ENCODE measurements at places on chromosomes 11 and 22.

- DNase-seq: no peak
These were observed 99.3 kb downstream of the RASSF10 start for GRCh38 chr11:13108416-13108815.

GRCh38 chr11:109148669-109149068, 273.3 kb upstream of the C11orf87 start:
- no peak for DNase-seq

DNA sequence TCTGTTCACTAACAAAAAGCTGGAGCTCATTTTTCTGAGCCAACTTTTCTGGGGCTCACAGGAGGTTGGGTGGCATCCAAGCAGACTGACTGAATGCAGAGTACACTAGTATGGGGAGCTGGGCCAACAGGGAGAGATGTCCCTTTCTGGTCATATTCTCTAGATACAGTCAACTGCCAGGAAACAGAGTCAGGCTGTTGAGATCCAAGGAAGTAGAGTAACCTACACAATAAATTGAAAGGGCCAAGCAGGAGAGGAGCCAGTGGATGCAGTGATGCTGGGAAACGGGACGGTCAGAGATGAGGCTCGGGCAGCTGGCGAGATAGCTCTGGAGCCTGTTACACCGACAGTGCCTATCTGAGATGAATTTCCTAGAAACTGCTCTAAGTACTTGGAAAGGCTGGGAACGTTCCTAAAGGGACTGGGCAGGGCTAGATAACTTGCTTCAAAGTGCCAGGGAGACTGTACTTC, 71.1 kb downstream of the LARGE2 start:
- DNase-seq: no peak

- DNase-seq: no peak
These were observed 13.2 kb upstream of the SHANK2 start for GRCh38 chr11:71265559-71266092.

DNA sequence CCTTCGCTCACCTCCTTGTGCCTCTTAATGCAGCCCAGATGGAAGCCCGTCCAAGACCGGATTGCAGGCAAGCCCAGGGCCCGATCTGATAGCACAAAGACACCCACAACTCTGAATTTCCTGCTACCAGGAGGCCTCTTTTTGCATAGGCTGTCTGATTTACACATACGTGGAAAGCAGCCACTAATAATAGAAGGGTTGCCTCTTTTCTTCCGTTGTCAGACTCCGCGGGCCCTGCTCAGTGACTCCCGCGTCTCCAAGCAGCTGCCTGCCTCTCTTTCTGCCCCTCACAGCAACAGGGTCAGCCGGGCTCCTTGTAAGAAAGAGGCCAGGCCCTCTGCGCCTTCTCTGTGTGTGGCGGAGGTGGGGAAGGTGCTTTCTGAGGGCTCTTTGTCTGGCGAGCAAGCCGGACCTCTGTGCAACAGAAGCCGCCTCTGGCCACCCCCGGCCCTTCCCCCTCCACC, 26.7 kb downstream of the FLI1 start:
- peak; percentile 29 for DNase-seq

- no peak for DNase-seq
These were observed 6.2 kb downstream of the TANGO2 start for GRCh38 chr22:20026996-20027601.

DNA sequence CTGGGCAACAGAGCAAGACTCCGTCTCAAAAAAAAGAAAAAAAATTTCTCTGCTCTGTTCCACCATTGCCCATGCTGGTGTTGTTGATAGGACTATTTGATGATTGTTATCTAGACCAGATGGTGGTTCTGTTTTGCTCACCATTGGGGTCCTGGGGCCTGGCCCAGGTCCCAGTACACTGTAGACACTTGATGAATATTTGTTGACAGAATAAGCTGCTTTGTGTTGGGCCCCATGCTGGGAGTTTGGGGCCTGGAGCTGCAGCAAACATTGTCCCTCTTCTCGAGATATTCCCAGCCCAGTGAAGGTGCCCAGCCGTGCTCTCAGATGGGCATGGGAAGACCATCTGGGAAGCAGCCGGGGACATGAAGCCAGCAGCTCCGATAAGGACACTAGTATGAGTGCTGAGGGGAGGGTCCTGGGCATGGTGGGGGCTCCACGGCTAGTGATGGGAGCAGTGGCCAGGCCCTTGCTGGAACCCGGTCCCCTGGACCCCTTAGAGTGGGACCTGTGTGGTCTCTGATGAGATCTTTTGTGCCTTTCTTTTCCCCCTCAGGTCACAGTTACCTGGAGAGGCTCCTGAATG, 13.6 kb downstream of the INCENP start:
- DNase-seq: no peak

DNA sequence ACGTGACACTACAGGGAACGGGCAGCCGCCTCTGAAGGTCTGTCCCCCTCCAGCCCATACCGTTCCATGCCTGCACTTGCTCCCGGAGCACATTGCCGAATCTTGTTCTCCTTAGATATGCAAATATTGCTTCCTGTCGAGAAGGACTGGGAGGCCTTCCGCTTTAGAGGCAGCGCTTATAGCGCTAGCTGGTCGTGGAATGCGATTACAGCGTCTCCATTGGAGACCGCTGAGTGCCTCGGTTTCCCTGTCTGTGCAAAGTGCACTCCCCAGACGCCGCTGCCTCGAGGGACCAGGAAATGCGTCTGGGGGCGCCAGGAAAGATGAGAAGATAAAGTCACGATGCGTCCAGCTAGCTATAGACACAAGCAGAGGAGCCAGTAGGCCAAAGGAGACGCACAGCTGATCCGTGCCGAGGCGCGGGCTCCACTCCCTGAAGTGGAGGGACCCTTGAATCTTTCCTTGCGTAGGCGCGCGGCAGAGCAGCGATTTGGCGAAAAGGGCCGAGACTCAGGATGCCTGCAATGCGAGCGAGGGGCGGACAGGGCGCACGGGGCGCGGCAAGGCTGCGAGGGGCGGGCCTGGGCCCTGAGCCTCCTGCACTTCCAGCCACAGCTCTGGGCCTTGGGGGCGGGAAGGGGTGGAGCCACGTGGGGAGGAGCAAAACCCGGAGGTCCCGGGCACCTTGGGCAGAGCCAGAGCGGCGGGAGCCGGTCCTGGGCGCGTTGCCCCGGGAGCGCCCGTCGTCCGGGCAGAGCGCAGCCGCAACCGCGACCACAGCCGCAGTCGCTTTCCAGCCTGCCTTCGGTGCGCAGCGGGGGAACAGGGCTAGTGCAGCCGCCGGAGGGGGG, at the start of gene RASSF10:
TSS of gene RASSF10 (plus strand) at position 692 of the 851 bp plus-strand sequence. CDS start 261 bp downstream, outside the sequence.
- DNase-seq: no peak

- no peak for DNase-seq
These were observed 473.4 kb downstream of the METTL15 start for GRCh38 chr11:28581286-28582242.

- no peak for DNase-seq
These were observed 46.1 kb downstream of the CDKN1C start for GRCh38 chr11:2839395-2839943.

DNA sequence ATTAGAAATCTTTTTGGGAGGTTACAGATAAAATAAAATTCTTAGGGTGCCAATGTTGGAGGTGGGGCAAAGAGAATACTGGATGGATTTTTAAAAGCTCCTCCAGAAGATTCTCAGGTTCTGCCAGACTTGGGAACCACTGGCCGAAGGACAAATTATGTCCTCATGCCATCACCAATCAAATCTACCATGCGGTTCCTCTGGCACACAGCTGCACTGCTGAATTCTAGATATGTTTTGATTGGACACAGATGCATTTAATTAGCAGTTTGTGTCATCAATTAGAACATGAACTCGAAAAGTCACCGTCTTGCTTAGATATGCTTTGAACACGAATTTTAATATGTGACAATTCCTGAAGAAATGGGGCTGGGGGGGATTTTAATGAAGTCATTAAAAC, 1269.2 kb downstream of the LRRC4C start:
- no peak for DNase-seq

GRCh38 chr22:19527321-19527721, 3.1 kb upstream of the CLDN5 start:
- DNase-seq: no peak

GRCh38 chr11:33116535-33116934, 44.7 kb downstream of the CSTF3 start:
- DNase-seq: no peak

DNA sequence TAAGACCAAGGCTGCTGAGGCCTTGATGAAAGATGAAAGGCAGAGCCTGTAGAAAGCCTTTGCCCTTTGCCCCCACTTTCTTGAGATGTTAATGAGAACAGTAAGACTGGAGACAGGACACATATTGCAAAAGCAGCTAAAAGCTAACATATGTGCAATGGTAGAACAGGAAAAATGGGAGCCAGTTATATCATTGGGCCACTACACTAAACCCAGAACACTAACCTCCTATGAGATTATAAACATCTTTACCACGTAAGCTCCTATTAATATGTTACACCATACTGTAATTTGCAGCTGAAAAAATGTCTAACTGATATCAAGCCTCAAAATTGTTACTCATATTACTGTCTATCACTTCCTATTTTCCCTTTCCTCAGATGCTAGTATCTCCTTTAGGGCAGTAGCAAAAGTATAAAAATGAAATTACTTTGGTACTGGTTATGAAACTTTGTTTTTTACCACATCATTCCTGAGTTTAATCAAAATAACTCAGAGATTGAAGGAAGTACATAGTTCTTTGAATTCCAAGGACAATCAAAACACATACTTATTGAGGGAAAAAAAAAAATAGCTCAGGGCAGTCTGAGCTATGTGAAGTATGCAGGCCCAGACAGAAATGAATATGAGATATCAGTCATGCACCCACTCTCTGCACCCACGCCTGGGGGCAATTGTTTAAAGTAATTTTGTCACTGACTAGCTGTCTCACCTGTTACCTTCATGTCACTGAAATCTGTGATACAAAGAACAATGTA, 9.1 kb downstream of the HPS5 start:
- no peak for DNase-seq

GRCh38 chr22:28424427-28425080, 255.1 kb downstream of the TTC28 start:
- DNase-seq: no peak

GRCh38 chr22:27748751-27749191, 52.8 kb downstream of the MN1 start:
- no peak for DNase-seq

DNA sequence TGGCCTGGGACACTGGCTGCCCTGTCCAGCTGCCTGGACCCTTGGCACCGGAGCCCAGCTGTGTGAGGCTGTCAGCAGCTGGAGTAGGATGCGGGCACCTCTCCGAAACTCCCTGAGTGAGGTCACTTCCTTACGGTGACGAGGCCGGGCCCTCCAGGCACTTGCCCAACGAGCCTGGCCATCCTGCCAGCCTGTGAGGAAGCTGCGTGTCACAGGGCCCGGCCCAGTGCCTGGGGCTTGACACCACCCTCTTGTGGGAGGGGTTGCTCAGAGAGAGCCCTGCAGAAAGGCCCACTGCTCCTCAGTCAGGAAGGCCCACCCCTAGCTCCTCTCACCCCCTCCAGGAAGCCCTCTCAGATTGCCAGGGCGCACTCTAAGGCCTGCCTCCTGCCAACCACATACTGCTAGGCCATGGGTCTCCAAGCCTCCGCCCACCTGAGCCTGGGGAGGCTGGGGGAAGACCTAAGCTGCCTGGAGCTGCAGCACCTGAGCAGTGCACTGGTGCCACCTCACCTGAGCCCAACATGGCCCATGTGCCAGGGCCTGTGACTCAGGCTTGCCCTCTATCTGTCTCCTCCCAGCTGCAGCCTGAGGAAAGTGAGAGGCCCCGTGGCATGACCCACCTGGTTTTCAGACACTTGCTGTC, 4.3 kb upstream of the PHLDA2 start:
- DNase-seq: peak; percentile 93

DNA sequence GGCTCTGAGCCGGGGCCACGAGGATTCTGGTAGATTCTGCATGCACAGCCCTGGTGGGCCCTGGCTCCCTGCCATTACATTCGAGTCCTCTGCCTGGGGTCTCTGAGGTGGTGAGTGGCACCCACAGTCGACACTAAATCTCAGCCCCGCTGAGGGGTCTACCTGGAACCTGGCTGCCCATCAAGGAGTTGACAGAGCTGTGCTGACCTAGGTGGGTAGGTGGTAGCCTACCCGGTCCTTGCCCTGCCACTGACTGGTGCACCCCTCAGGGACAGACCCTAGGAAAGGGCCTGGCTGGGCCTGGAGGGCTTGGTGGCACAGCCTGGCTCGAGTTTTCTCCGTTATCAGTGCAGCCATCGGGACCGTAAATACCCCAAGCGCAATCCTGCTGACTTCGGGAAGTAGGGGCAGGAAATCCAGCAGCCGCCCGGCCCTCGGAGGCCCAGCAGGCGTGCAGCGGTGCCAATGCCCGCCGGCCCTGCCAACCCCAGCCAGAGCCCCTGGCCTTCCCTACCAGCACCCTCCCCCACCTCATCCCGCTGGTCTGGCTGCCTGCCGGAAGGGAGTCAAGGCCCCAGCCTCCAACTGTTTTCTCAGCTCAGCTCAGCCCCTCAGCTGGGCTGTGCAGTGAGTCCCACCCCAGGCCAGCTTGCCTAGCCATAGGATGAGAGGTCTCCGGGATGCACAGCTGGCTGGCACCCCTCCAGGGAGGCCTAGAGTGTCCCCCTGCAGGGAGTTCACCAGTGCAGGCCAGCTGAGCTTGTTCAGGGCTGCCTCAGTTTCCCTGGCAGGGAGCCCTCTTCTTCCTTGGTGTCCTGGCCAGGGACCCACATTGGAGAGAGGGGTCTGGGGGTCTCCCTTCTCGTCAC, 80.4 kb upstream of the KCNQ1OT1 start:
- DNase-seq: no peak

GRCh38 chr11:58807343-58807742, 37.2 kb downstream of the GLYATL2 start:
- DNase-seq: no peak

- DNase-seq: no peak
These were observed 328.1 kb upstream of the MPPED2 start for GRCh38 chr11:30914143-30914762.

DNA sequence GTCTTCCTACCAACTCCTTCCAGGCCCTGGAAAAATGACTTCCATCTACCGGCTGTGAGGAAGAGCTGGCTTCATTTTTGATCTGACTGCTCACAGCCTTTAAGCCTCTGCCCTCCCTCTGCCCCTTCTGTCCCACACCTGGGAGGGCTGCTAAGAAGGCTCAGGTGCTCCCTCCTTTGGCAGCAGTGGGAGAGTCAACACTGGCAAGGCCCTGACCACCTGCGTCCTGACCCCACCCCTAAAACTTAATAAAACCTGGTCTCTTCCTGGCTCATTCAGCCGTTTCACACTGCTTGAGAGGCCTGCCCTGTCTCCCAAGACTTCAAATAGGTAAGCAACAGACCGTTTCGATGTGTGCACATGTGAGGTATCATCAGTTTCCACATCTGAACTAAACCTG, 52.1 kb upstream of the NFRKB start:
- no peak for DNase-seq

DNA sequence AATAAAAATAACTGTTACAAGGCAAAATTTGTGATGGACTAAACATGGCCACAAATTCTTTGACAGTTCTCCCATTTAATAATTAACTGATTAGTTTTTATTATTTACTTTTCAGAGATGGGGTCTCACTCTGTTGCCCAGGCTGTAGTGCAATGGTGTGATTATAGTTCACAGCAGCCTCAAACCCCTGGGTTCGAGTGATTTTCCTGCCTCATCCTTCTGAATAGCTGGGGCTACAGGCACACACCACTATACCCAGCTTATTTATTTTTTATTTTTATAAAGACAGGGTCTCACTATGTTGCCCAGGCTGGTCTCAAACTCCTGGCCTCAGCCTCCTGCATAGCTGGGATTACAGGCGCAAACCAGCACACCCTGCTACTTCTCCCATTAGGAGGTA, 4.5 kb upstream of the PATL1 start:
- no peak for DNase-seq

Data from HL-60 (cell line).